Activated B cell treated with CpG ODN at 0.5 μM for 24 hours (primary cell): ENCODE measurements at places on chromosomes 2 and 18. TPM values are rescaled to one million over a fixed set of nuclear protein-coding genes. Genes with fewer than 3 reads are reported as not detected.

DNA sequence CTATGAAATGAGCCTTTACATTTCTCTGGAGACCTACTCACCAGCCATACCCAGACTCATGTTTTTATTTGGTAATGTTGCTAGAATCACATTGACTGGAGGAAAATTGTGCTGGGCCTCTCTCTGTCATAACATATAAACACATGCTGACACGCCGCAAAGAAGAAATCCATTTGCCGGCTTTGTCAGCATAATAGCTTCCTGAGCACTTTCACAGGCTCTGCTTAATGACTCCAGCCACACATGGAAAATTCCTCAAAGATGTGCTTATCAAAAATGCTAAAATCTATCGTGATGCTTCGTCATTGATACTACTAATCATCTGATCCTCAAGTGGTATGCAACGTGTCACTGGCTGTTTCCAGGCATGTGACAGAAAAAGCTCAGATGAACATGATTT lies 63.1 kb downstream of the RND3 start:
- no peak for DNase-seq

DNA sequence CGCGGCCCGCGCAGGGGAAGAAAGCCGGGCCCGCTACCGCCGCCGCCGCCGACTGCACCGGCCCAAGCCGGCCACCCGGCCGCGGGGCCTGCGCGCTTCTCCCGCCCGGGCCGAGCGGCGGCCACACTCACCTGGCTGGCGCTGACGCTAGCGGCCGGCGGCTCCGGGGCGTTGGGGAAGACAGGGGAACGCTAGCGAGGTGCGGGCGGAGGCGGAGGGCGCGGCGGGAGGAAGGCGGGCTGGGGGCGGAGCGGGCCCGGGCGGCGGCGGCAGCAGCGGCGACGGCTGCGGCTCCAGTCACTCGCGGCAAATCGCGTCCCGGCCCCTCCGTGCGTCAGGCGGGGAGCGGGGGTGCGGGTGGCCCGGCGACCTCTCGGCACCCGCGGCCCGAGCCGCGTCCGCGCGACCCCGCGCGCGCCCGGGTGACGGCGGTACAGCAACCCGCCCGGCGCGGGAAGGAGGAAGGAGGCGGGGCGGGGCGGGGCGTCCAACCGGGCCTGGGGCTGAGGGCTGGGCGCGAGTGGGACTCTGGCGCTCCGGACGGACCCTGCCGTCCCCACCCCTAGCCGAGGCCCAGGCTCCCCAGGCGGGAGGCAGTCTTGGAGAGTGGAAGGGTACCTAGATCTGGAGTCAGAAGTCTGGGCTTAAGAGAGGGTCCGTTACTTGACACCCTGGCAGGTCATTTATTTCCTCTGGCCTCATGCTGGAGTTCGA lies at the start of gene SESTD1:
TSS of gene SESTD1 (minus strand) at position 465 of the 714 bp plus-strand sequence. CDS start 72,991 bp downstream, outside the sequence.
- DNase-seq, result peak; percentile 75

DNA sequence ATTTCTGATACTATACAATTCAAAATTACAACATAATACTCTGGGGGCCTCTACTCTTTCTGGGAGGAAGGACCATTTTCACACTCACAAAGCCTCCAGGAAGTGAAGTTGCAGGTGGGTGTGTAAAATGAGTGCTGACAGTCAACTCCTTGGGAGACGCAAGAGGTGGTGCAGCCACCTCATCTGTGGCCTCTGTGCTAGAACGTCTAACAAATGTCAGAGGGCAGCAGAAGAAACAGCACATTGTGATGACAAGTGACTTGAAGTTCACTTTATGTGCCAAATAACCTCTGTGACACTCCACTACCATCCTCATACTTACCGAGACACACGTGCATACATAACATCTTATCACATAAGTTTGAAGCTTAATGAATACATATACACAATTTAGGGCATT lies 10.2 kb downstream of the RNF103 start:
- DNase-seq, result no peak

DNA sequence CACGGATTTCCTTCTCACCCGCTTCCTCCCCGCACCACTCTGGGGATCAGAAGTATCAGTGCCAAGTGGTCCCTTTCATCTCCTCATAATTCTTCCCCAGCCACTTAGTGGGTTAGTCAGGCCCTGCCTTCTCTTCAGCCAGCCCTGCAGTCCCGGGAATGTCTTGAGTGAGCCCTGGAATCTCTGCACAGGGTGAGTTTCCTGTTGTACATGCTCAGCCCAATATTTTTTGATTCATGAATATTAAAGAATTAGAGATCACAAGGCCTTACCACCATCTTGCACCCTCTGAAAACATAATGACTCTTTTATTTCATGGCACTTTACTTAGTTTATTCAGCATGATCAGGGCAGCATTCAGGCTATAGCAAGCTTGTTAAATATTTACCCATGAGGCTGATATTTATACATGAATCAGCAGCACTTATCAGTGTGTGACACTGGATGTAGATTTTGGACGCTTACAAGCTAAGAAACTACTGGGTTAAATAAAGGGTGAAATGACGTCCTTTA lies 159.4 kb upstream of the FOSL2 start:
- DNase-seq, result no peak

DPYSL5 gene
- not detected in 2 replicates for total RNA-seq

GRCh38 chr2:201234663-201235135 lies 25.6 kb upstream of the CASP8 start:
- no peak for DNase-seq

GRCh38 chr2:142973822-142974207 lies 96.4 kb downstream of the KYNU start:
- DNase-seq, result no peak

- DNase-seq, result no peak
These were observed 24.7 kb upstream of the KCNS3 start for GRCh38 chr2:17853799-17854198.

NYAP2 gene
- 0.07 TPM in 1 of 2 replicates, not detected in the other for total RNA-seq

DNA sequence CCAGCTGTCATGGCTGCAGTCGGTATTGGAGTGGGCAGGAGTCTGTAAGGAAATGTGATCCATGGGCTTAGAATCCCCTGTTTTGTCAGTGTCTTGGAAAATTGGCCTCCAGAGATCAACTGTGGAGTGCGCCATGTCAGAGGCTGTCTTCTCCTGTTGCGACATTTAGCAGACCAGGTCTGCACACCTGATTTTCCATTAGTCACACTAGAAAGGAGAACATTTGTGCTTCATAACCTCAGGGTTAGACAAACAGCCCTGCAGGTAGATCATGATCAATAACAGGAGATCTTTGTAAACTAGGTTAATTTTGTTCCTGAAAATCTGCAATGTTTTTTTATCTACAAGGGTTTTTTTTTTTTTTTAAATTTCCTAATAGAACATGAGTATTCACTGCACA lies 28.0 kb downstream of the LDLRAD4 start:
- DNase-seq, result no peak

GRCh38 chr2:21032338-21033236 lies 11.3 kb downstream of the APOB start:
- no peak for DNase-seq

DNA sequence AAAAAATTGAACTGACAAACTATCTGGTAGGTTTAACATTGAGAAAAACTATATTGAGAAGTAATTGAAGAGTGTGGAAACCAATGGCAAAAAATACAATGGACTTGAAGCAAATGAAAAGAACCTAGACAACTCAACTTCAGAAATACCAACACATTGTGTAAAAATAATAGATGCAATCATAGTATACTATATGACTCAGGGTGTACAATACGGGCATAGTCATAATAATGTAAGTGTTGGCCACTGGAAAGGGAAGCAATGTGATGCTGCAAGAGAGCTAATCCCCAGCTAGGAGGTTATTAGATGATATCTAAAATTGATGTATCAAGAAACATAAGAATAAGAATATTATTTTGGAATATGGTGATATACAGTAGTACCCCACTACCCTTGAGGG lies 45.3 kb downstream of the SMAD7 start:
- no peak for DNase-seq

- DNase-seq, result no peak
These were observed 338.9 kb downstream of the ZEB2 start for GRCh38 chr2:144181001-144181400.

DNA sequence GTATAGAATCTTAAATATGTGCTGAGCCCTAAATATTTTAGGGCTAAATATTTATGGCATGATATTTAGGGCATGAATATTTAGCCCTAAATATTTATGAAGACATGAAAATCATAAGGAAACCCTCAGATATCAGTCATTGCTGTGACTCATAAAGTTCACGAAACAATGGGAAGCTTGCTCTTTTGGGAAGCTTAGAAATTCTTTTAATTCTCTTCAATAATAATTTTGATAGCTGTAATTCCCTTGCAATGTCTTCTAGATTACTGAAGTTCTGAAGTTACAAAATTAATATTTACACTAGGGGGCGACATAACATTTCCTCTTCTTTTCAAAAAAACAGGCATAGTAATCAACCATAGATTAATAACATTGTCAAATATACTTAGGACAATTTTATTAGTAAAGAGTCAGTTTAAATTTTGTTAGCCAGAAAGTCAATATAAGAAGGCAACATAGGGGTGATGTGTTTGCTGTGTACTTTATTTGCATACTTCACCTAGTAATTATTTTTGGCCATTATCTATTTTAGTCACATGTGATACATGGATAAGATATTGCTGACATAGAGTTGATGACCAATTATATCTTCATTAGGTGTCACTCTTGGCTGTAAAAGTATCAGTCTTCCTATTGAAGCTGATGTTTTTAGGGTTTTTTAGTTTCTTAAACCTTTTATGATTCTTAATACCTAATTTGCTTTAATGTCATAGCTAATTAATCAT lies 13.2 kb downstream of the ZNF804A start:
- DNase-seq, result no peak

C1QL2 gene
- total RNA-seq, result not detected in 2 replicates

CAPN14 gene
- total RNA-seq, result 2.4 and 3.3 TPM in 2 replicates

DNA sequence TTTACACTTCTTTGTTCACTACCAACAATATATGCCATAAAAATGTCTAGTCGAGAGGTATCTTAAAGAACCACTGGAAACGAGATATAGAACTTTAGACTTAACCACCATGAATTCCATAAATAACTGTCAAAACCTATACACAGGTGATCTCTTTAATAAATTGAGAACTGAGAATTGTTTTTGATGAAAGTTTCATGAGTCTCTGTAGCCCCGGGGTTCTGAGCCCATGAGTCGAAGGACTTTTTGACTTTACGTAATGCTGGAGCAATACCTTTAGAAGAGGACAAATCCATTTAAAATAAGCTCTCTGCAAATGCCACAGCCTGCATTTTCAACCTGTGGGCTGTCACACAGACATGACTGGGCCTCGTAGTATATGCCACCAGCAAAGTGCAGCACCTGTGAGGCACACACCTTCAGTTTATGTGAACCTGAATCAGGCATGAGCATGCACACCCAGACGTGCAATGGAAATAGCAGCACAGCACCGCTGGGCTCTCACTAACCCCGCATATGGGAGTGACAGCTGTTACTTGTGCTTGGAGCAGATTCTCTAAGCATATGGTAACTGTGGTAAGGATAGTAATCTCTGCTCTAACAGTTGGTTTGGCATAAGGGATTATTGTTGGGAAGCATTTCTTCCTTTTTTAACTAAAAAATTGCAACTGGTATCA lies 383.2 kb downstream of the SOCS6 start:
- DNase-seq, result no peak

CIDEA gene
- not detected in 2 replicates for total RNA-seq

GRCh38 chr2:241788572-241788971 lies 11.9 kb downstream of the GAL3ST2 start:
- peak; percentile 23 for DNase-seq

- no peak for DNase-seq
These were observed 143.9 kb upstream of the GYPC start for GRCh38 chr2:126512026-126512425.

- DNase-seq, result no peak
These were observed 774.2 kb upstream of the FSHR start for GRCh38 chr2:49928551-49928950.

RABL2A gene
- total RNA-seq, result 39.8 and 47.1 TPM in 2 replicates

CCL20 gene
- total RNA-seq, result not detected in 2 replicates

DNA sequence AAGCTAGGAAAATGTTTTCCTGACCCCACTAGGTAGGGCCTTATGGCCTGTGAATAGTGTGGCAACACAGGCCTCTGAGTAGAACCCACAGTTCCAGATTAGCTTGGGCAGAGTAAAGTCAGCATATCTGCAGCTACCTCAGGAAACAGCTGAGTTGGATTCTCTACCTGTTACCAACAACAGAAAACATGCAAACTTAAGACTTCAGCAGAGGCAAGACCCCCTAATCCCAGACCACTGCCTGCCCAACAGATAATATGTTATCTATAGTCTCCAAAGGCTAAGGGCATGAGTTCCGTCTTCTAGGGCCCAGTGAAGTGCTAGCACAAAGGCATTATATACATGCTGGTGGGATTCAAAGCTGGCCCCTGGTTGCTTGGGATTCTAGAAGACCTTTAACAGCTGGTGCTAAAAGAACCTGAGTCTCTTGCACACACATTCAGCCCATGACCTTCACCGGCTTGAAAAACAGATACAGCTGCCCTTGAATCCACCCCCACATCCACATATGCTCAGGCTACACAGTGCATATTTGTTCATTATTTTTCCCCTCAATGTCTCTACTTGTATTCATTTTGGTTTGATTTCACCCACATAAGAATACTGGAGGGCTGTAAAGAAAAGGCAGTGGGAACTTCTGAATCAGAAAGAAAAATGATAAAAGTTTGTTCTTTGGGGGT lies 13.5 kb upstream of the UBXN4 start:
- no peak for DNase-seq

SFTPB gene
- 0.05 TPM in 1 of 2 replicates, not detected in the other for total RNA-seq

DNA sequence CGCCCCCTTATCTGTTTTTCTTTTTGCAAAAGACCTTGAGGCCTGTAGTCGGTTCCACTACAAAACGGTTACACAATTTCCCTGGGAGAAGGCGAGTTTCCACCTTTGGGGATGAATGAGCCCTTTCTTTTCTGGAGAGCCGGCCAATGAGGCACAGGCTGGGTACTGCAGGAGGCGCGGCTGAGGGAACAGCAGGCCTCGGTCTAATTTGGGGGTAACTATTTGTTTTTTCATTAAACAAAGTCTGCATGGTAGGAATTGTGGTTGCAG lies 129.2 kb downstream of the MYCN start:
- DNase-seq, result no peak

GRCh38 chr2:136116151-136116812 lies 1.7 kb downstream of the CXCR4 start:
- peak; percentile 49 for DNase-seq

ST8SIA3 gene
- not detected in 2 replicates for total RNA-seq

GRCh38 chr2:69994166-69994565 lies 32.7 kb upstream of the ASPRV1 start:
- no peak for DNase-seq

HAAO gene
- total RNA-seq, result 11.4 TPM in 2 replicates

- DNase-seq, result no peak
These were observed 82.2 kb downstream of the NFATC1 start for GRCh38 chr18:79477711-79478483.

GAREM1 gene
- not detected in 2 replicates for total RNA-seq

GALNT5 gene
- total RNA-seq, result not detected in 2 replicates

COL4A4 gene
- total RNA-seq, result 9.3 and 10.9 TPM in 2 replicates

CTAGE1 gene
- not detected in 2 replicates for total RNA-seq
